Natural killer cell (primary cell): ENCODE measurements at places on chromosomes 1 and 21. TPM values are rescaled to one million over a fixed set of nuclear protein-coding genes. Genes with fewer than 3 reads are reported as not detected.

DNA sequence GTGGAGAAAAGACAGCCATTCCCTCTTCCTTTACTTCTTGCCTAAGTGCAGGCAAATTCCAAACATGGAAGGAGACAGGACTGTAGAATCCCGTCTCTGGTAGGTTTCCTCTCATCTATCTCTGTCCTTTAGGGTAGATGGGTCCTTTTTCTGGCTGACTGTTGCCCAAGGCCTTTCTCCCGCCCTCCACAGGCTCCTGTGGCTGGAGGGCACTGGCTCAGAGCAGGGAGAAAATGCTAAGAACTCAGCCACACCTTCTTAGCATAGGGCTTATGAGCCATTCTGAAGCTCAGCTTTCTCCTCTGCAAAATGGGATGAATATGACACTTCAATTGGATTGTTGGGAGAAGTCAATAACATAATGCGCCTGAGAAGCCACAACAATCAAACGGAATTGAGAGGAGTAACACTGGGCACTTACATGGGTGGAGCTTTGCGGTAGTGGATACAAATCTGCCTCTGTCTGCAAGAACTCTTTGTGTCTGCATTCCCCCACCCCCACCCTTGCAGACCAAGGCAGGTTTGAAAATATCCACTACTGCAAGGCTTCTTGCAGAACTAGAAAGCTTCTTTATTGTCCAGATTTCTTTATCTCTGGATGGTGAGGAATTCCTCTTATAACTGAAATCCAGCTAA lies 94.7 kb downstream of the CSMD2 start:
- no peaks in the 10 kb centered on the region for H3K27me3 ChIP-seq
- H3K4me1 ChIP-seq: no peaks in the 10 kb centered on the region
- H3K36me3 ChIP-seq: no peaks in the 10 kb centered on the region

GRCh38 chr1:42765832-42766740 lies 742 bp downstream of the P3H1 start:
- no peaks in the 10 kb centered on the region for H3K36me3 ChIP-seq
- peak overlapping the region; percentile 78 for H3K4me3 ChIP-seq
- no peaks in the 10 kb centered on the region for H3K27me3 ChIP-seq
- peaks cover 18% of the 10 kb centered on the region for H3K4me1 ChIP-seq

GRCh38 chr1:115400891-115401290 lies 62.8 kb upstream of the NGF start:
- no peaks in the 10 kb centered on the region for H3K4me1 ChIP-seq
- H3K27ac ChIP-seq: no peak overlapping the region
- H3K27me3 ChIP-seq: no peaks in the 10 kb centered on the region
- H3K4me3 ChIP-seq: no peak overlapping the region
- no peak for DNase-seq
- no peaks in the 10 kb centered on the region for H3K36me3 ChIP-seq

- H3K27ac ChIP-seq: no peak overlapping the region
- H3K4me3 ChIP-seq: no peak overlapping the region
- DNase-seq: no peak
- H3K4me1 ChIP-seq: no peaks in the 10 kb centered on the region
- H3K36me3 ChIP-seq: no peaks in the 10 kb centered on the region
These were observed 90.0 kb downstream of the TYW3 start for GRCh38 chr1:74822851-74823401.

GRCh38 chr1:181986907-181987305 lies 74.6 kb downstream of the ZNF648 start:
- DNase-seq: no peak
- no peak overlapping the region for H3K27ac ChIP-seq
- no peaks in the 10 kb centered on the region for H3K27me3 ChIP-seq
- H3K4me1 ChIP-seq: no peaks in the 10 kb centered on the region
- H3K4me3 ChIP-seq: no peak overlapping the region

- peaks cover 10% of the 10 kb centered on the region for H3K36me3 ChIP-seq
- H3K27ac ChIP-seq: no peak overlapping the region
- no peaks in the 10 kb centered on the region for H3K27me3 ChIP-seq
- no peak for DNase-seq
These were observed 23.3 kb downstream of the PIP5K1A start for GRCh38 chr1:151221616-151222015.

Gene KRTAP7-1
- not detected for total RNA-seq

Gene SPRR4
- not detected for total RNA-seq
